NCI-H460 (cell line): ENCODE measurements at places on chromosomes 7 and 10. TPM values are rescaled to one million over a fixed set of nuclear protein-coding genes. Genes with fewer than 3 reads are reported as not detected.

- peak; percentile 45 for DNase-seq
These were observed 621 bp upstream of the MORN4 start for GRCh38 chr10:97633921-97634320.

Gene TMEM229A
- total RNA-seq: not detected in 2 replicates

- DNase-seq: no peak
These were observed 5.6 kb downstream of the PRSS2 start for GRCh38 chr7:142776206-142776844.

- no peak for DNase-seq
These were observed 18.7 kb downstream of the HSPA12A start for GRCh38 chr10:116723428-116724281.

- no peak for DNase-seq
These were observed 452.6 kb downstream of the SUGCT start for GRCh38 chr7:40587419-40587818.

Gene CCL26
- total RNA-seq: 0.27 TPM in 1 of 2 replicates, not detected in the other

Gene GPR22
- total RNA-seq: 3.3 and 4.0 TPM in 2 replicates

Gene PAOX
- 1.1 and 1.6 TPM in 2 replicates for total RNA-seq

DNA sequence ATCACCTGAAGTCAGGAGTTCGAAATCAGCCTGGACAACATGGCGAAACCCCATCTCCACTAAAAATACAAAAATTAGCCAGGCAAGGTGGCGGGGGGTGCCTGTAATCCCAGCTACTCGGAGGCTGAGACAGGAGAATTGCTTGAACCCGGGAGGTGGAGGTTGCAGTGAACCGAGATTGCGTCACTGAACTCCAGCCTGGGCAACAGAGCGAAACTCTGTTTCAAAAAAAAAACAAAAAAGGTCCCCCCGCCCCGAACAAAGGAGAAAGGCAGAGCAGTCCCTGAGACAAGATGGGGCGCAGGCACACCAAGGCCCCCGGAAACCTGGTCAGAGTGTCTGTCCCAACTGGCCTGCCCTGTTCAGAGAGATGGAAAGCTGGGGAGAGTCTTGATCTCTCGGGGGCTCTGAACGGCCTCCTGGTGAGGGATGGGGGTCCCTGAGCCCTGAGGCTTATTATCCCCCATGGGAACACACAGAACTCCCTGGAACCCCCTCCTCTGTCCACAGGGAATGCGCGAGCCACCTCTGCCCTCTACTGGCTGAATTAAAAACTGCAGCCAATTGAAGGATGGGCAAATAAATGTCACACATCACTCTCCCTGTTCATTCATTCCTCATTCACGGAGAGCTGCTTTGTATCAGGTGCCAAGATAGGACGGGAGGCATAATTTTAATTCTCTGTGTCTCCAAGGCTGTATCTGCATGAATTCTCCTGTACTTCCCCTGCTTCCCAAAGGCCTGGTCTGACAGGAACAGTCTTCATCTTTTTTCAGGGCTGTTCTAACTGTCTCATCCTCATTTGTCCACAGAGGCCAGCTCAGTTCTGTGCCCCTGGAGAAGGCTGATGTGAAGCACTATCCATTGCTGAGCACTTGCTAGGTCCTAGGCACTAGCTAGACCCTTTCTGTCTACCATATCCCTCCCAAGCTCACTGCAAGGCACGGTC, 28.9 kb downstream of the MAT1A start:
- peak; percentile 26 for DNase-seq

GRCh38 chr7:2354939-2355704, 495 bp downstream of the EIF3B start:
- DNase-seq: no peak

- peak; percentile 48 for DNase-seq
These were observed 45.7 kb upstream of the HSPA12A start for GRCh38 chr10:116787893-116788665.

- no peak for DNase-seq
These were observed 158.6 kb upstream of the TARP start for GRCh38 chr7:38432080-38432479.

GRCh38 chr7:148729984-148730733, 31.5 kb downstream of the CUL1 start:
- DNase-seq: no peak

- DNase-seq: no peak
These were observed 435.7 kb upstream of the GALNT17 start for GRCh38 chr7:70696201-70696754.

DNA sequence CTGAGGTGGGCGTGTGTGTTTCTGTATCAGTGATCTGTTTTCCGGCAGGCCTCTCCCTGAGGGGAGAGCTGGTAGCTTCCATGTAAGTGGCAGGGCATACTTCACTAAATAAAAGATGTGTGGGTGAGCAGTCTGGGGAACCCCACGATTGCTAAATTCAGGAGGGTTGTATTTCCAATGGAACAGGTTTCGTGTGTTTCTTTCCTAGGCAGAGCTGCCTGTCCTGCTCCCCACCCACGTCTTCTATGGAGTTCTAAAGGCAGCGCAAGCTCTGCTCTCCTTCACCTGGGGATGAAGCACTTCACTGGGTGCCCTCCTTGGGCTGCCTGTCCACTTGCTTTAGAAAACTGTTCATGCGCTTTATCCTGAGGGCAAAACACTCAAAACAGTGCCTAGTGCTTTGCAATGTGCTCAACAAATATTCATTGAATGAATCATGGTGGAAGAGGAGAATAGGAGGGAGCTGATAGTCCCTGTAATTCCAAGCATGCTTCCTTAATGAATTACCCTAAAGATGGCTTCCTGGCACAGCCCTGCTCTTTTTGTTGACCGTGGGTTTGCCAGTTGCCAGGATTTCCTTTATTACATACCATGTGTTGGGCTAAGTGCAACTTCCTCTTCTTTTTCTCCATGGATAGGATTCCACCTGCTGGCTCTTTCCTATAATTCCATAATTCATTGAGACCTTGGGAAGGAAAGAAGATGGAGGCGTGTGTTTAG, 50.6 kb upstream of the SRPK2 start:
- peak; percentile 9 for DNase-seq

GRCh38 chr10:97067716-97068391, 117.9 kb downstream of the SLIT1 start:
- no peak for DNase-seq

Gene ADAM8
- total RNA-seq: 2.5 and 3.7 TPM in 2 replicates

GRCh38 chr7:98968621-98969020, 90.3 kb downstream of the TRRAP start:
- DNase-seq: no peak

GRCh38 chr10:79392020-79392398, 44.7 kb downstream of the PPIF start:
- no peak for DNase-seq

GRCh38 chr7:133761443-133761842, 365.7 kb upstream of the LRGUK start:
- DNase-seq: no peak

Gene OR6B1
- not detected in 2 replicates for total RNA-seq

Gene IFIT1
- 1.4 and 1.7 TPM in 2 replicates for total RNA-seq

Gene ST8SIA6
- total RNA-seq: 0.09 and 0.57 TPM in 2 replicates

- no peak for DNase-seq
These were observed 110.1 kb downstream of the CDK14 start for GRCh38 chr7:90706072-90706716.

DNA sequence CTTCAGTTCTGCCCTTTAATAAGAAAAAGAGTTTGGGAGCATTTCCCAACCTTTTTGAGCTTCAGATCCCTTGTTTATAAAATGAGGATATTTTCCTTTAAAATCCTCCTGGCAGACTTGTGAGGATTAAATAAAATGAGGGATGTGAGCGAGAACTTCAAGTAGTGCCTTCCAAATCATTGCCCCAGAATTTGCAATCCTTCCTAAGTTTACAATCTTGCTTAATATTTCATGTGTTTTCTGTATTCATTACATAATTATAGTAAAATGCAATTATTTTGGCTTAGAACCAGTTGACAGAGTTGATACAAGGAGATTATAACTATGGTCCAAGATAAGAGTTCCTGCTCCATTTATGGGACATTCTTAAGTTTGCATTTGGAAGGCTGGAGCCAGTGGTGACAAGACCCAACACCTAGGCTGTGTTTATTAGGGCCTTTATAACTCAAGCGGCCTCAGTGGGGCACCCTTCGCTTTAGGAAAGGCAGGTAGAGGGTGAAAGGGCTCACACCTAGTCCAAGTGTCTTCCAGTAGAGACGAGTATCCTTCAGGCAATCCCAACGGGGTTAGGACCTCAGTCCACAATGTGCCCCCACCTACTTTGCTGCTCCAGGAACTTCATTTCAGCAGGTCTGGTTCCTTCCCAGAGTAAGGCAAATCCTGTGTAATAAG, 317.5 kb downstream of the WDR11 start:
- no peak for DNase-seq

DNA sequence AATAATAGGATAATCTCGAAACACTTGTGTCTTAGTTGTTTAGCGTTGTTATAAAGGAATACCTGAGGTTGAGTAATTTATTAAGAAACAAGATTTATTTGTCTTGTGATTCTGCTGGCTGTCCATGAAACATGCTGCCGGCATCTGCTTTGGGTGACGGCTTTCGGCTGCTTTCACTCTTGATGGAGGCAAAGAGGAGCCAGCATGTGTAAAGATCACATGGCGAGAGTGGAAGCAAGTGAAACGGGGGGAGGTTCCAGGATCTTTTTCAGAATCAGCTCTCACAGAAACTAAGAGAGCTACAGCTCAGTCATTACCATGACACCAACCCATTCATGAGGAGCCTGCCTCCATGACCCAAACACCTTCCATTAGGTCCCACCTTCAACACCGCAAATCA, 402.8 kb downstream of the CDC14C start:
- DNase-seq: no peak

- DNase-seq: no peak
These were observed 15.7 kb downstream of the PRKCQ start for GRCh38 chr10:6564367-6564766.

GRCh38 chr7:107344286-107344685, 125.6 kb upstream of the GPR22 start:
- no peak for DNase-seq

Gene PBLD
- 1.8 and 3.3 TPM in 2 replicates for total RNA-seq

Gene PRPF18
- 18.9 and 28.2 TPM in 2 replicates for total RNA-seq

Gene ABCC2
- 191 and 232 TPM in 2 replicates for total RNA-seq

DNA sequence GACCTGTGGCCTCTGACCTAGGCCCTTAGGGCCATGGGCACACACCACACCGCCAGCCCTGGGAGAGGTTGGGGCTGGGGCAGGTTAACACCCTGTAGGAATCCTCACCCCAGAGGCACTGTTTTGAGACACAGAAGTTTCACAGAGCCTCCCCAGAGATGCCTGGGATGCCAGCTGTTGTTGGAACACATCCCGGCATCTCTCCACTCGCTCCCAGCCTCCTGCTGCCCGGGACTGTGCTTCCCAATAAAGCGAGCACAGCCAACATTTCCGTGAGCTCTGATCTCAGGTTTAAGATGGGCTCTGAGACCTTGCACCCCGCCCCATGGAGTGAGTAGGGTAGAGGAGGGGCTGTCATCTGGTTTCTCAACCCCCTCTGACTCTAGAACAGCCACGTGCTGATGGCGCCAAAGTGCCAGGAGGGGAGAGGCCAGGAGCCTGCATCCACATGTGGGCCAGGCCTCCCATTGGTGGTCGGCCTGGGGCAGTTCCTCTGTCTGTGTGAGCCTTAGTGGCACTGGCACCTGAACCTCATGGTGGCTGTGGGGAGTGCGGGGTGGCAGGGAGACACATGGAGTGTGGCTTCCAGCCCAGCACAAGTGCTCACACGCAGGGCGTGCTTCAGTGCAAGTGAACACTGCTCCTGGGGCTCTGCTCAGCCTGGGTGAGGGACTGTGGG, 54.7 kb downstream of the RASGEF1A start:
- DNase-seq: no peak

GRCh38 chr7:20696803-20697333, 81.4 kb downstream of the ABCB5 start:
- DNase-seq: no peak

DNA sequence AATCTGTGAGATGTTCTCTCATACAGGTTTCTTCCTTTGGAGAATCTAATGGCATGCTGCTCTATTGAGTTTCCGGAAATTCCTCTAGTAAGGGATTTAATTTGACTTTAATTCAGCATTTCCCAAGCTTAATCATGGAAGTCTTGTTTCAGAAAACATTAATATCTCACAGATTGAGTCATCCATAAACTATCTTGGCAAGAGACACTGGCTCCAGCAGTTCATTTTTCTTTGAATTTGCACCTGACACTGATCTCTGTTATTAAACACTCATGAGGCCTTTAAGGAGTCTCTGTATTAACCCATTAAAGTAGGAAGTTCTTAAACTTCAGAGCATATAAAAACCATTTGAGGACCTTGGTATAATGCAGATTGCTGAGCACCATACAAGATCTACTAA, 3.6 kb upstream of the ITGB8 start:
- no peak for DNase-seq

GRCh38 chr10:114311023-114311422, 72.0 kb downstream of the VWA2 start:
- DNase-seq: no peak

- no peak for DNase-seq
These were observed 39.4 kb downstream of the HK1 start for GRCh38 chr10:69317626-69318105.

- no peak for DNase-seq
These were observed 35.7 kb downstream of the NAPEPLD start for GRCh38 chr7:103113164-103113563.

GRCh38 chr10:112715581-112715980, 234.5 kb upstream of the TCF7L2 start:
- DNase-seq: no peak

Gene PRLHR
- not detected in 2 replicates for total RNA-seq

- no peak for DNase-seq
These were observed 69.6 kb upstream of the MKX start for GRCh38 chr10:27815261-27815660.

DNA sequence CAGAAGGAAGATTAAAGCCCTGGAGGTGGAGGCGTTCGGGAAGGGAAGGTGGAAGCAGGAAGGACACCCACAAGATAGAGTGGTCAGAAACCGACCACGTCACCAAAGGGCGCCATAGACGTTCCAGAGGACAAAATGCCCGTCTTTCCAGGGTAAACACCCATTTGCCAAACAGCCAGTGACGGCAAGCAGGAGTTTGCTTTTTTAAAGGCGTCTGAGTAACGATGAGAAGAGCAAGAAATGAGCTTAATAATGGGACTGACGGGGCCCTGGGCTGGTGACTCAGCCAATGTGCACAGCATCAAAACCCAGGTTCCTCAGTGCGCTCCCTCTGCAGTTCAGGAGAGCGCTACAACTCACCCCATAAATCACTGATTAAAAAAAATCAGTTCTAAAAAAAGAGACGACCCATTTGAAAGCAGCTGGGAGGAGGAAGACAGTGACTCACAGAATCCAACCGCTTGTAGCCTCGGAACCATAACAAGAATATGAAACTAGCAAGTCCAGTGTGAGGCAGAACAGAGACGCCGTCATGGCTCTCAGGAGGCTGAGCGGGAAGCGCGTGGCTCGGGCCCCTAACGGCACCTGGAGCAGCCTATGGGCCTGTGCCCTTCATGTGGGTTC, 5.9 kb downstream of the DIP2C start:
- peak; percentile 51 for DNase-seq

- no peak for DNase-seq
These were observed 12.2 kb upstream of the TMEM168 start for GRCh38 chr7:112802406-112802805.

GRCh38 chr10:87534173-87534858, 29.6 kb downstream of the MINPP1 start:
- DNase-seq: no peak

Gene ATOH7
- total RNA-seq: 0.20 TPM in 1 of 2 replicates, not detected in the other

GRCh38 chr7:47586925-47587324, 5.0 kb upstream of the TNS3 start:
- no peak for DNase-seq
